ENCODE measurements at places on chromosomes 2 and 18.

DNA sequence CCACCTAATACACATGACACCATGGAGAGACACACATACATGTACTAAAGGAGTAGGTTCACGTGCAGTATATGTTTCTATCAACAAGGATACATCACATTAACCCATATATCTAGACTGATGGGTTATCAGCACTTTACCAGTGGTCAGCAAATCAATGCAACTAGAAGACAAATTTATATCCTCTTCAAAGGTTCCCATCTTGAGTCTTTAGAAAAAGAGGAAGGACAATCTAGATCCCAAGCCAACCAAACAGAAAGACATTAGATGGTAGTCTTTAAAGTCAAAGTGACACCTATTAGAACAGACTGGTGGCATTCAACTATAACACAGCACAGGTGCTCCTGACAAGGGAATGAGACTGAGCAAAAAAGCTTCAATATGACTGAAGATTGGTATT, 13.8 kb upstream of the SERTAD2 start:
- DNase-seq: no peak

- DNase-seq: no peak
These were observed 234.9 kb downstream of the PHLPP1 start for GRCh38 chr18:62950246-62950645.

DNA sequence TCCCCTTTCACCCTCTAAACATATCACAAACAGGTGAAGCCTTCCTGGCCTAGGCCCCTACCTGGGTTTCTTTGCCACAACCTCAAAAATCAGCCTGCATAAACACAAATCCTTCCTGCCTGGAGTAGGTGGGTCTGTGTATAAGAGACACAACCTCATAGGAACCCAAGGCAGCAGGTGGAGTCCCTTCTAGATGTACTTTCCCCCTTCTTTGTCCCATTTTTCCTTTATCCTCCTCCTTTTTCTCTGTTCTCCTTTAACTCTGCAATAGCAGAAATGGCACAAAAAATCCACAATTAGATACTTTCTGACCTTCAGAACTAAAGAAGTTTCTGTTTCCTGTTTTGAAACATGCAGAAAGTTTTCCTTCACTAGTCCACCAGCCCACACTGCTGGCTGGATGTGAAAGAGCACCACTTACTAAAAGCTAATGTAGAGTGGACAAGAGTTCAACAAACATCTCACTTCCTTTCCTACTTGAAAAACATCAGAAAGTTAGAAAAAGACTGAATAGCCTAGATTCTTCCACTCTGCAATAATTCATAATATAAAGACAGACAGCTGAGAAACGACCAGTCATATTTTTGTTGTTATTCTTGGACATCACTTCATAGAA, 11.2 kb downstream of the SLC40A1 start:
- no peak for DNase-seq

DNA sequence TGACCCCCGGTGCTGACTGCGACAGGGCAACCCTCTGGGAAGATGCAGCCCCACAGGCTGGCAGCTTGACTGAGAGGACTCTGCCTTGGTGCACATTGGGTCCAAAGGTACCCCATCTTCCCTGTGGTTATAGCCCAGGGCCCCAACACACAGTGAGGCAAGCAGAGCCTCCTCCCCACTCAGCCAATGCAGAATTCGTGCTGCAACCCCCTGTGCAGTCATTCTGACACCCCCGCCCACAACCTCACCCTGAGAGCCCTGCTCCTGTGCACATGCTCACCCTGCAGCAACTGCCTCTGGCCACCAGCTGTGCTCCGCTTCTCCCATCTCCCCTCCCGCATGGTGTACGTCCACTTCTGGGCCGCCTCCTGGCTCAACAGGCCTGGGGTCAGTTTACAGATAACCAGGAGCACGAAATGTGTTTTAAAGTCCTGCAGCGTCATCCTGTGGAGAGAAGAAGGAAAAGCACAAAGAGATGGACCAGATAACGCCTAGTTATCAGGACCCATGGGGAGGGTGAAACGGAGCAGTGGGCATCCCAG, 24.4 kb downstream of the CAPN14 start:
- no peak for DNase-seq

DNA sequence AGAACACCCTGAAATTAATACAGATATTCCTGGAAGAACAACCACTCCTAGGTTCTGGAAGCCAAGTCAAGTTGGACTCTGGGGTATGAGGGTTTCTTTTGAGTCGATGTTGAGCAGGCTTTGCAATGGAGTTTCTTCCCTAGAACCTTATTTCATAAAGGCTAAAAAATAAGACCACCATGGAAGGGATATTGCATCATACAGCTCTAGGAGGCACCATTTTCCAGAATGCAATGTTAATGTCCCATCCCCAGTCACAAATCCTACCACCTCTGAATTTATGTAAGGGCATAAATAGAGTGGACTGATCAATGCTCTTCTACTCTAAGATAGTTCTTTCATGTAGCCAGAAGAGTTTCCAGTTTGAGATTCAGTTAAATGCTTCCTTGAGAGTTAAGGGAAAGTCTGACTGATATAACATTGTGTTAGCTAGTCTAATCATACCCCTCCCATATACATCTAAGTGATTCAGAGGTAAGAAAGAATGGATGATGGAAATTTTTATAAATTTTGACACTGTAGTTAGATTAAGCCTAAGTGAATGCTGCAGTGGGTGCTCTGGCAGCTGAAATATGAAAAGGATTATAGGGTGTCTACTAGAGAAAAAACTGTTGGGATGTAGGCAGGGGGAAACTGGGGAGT, 22.0 kb downstream of the ARHGAP15 start:
- DNase-seq: no peak

GRCh38 chr18:74652392-74652988, 54.8 kb downstream of the ZNF407 start:
- DNase-seq: peak; percentile 20

- no peak for DNase-seq
These were observed 43.2 kb upstream of the UBE2F start for GRCh38 chr2:237923481-237924163.

- DNase-seq: no peak
These were observed 9.4 kb downstream of the REV1 start for GRCh38 chr2:99480390-99480789.

GRCh38 chr2:235858881-235859280, 309.3 kb downstream of the GBX2 start:
- no peak for DNase-seq

GRCh38 chr2:100563407-100564247, 834 bp downstream of the PDCL3 start:
- DNase-seq: no peak

DNA sequence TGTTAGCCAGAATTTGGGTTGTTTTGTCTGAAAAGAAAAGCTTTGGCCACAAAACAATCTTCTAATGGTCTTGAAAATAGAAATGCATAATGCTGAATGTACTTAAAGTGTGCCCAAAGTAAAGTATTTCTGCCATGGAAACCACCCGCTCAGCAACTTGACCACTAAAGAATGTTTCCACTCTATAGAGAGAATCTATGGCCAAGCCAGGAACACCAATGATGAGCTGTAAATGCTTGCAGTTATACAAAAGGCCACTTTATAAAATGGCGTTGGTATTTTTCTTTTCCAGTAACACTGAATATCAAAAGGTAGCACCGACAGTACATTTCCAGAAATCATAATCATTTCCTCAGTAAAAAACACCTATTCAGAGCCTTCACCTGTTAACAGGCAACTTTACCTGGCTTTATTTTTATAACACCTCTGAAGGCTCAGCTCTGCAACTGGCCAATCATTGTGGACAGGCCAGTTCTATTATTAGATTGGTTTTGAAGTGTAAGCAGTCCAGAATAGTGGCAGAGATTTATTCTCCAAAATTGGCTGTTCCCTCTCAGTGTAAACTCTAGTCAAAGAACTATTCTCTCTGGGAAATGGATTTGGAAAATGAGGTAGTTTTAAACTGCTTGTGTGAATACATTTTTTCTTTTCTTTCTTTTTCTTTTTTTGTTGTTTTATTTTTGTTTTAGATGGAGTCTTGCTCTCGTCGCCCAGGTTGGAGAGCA, 36.1 kb downstream of the SLC40A1 start:
- DNase-seq: no peak

GRCh38 chr2:132757676-132758075, 87.7 kb upstream of the LYPD1 start:
- no peak for DNase-seq

GRCh38 chr2:201420442-201421113, 30.7 kb downstream of the TRAK2 start:
- no peak for DNase-seq

- no peak for DNase-seq
These were observed 232.8 kb downstream of the PIK3C3 start for GRCh38 chr18:42187611-42188380.

Measured in NCI-H510A (cell line).